ENCODE measurements at places on chromosomes 6 and 20.

DNA sequence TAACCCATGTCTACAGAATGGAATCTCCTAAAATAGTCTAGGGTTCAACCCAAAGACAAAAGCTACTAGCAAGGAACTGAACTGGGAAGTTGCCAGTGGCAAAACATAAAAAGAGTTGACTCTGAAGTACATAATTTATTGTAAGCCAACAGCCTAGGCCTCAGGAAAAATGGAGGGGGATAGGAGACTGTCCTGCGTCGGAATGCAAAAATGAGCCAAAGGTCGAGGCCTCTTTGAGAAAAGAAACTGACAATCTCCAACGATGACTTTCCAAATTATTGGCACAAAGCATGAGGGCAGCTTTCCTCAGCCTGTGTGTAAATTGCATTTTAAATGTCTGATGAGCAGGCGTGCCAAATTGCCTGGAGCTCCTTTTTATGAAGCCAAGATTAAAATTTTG is 2.1 kb downstream of the COL12A1 start:
- H3K27me3 ChIP-seq, result peaks cover 5% of the 10 kb centered on the region
- H3K4me1 ChIP-seq, result peaks cover 5% of the 10 kb centered on the region

DNA sequence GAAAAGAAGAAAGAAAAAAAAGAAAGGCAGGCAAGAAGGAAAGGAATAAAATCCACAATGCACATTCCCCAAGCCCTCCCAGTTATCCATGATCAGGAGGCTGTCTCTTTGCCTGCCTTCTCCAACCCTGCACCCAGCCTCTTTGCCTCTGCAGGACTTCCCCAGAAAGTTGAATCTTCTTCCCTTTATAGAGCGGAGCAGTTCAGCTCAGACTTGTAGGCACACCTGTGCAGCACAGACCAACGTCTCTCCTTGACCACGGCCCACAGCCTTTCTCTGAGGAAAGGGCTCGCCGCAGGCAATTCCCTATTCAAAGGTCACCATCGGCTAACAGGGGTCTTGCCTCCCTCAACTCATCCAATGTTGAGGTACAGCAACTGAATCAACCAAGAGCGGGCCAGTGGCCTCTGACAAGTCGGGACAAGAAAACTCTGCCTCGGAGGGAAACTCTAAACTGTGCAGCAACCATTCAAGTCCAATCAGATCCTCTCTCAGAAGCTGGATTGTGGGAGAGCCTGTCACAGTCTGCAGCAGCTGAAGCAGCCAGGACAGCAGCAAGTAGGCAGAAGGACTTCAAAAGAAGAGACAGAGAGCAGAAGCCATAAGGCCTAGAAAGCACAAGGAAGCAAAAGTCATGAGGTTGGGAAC is 529.2 kb upstream of the JARID2 start:
- no peaks in the 10 kb centered on the region for H3K4me1 ChIP-seq
- no peaks in the 10 kb centered on the region for H3K36me3 ChIP-seq
- H3K4me3 ChIP-seq, result no peak overlapping the region
- H3K27me3 ChIP-seq, result no peaks in the 10 kb centered on the region
- no peak overlapping the region for H3K27ac ChIP-seq
- DNase-seq, result no peak

DNA sequence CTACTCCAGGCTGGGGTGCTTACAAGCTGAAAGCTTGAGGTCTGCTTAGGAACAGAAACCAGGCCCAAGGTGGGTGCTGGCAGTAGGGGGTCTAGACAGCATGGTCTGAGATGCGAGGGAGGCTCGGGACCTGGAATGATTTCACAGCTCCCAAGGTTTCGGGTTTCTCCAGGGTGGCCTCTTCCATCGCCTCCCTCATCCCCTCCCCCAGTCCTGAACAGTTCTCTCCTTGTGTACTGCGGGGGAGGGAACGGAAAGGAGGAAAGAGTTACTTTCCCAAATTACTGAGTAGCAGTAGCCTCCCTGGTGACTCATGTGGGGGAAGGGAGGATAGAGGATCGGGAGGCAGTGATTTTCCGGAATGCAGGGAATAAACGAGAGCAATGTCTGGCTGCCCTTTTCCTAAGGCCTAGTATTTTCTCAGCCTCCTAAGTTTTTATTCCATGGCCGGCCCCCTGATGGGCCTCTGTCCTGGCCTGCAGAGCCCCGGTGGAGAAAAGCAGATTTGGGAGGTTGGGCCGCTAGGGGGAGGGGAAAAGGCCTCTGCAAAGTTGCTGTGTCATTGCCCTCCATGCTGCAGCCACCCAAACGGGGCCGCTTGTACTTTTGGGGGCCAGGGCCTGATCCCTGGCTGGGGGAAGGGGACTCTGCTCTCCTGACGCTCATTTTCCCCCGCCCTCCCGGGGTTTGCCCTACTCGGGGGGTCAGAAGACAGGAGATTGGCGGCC is 1.5 kb downstream of the BRD2 start:
- H3K36me3 ChIP-seq, result peaks cover 17% of the 10 kb centered on the region
- H3K4me3 ChIP-seq, result peak overlapping the region; percentile 100
- H3K27me3 ChIP-seq, result no peaks in the 10 kb centered on the region
- H3K27ac ChIP-seq, result peak overlapping the region; percentile 100
- H3K4me1 ChIP-seq, result peaks cover 20% of the 10 kb centered on the region

DNA sequence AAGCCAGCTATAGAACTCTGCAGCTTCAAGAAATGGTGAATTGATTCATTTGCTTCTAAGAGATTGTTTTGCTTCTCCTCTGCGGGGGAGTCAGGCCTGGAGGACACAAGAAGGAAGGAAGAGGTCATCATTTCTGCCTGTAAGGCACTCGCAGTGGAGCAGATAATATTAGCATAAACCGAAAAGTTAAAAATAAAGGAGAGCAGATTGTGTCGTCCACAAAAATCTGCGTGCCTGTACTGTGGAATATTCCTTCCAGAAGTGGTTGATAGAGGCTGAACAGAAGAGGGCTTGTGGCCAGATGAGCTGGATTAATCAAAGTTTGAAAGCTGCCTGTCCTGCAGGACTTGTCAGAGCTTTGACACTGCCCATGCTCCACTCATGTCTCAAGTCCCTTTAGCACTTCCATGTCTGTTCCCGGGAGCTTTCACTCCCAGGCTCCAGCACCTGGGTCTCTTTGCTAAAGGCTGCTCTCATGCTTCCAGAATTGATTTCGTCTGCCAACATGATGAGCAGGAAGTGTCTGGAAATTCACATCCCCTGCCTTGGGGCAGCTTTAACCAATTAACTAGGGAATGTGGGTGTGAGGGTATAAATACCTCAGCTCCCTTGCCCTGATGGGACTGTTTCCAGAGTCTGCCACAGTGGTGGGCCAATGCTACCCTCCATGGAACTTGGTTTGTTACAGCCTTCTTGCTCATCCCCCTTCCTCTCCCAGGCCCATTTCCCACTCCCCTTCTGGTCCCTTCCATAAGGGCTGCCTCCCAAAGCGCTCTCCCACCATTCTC is 65.1 kb upstream of the STX16 start:
- no peaks in the 10 kb centered on the region for H3K36me3 ChIP-seq
- no peak overlapping the region for H3K27ac ChIP-seq
- H3K4me3 ChIP-seq, result no peak overlapping the region
- DNase-seq, result no peak
- no peaks in the 10 kb centered on the region for H3K4me1 ChIP-seq
- no peaks in the 10 kb centered on the region for H3K27me3 ChIP-seq

GRCh38 chr6:15854826-15855710 is 192.2 kb upstream of the DTNBP1 start:
- H3K36me3 ChIP-seq, result no peaks in the 10 kb centered on the region
- no peak overlapping the region for H3K4me3 ChIP-seq
- no peak for DNase-seq
- H3K4me1 ChIP-seq, result no peaks in the 10 kb centered on the region

DNA sequence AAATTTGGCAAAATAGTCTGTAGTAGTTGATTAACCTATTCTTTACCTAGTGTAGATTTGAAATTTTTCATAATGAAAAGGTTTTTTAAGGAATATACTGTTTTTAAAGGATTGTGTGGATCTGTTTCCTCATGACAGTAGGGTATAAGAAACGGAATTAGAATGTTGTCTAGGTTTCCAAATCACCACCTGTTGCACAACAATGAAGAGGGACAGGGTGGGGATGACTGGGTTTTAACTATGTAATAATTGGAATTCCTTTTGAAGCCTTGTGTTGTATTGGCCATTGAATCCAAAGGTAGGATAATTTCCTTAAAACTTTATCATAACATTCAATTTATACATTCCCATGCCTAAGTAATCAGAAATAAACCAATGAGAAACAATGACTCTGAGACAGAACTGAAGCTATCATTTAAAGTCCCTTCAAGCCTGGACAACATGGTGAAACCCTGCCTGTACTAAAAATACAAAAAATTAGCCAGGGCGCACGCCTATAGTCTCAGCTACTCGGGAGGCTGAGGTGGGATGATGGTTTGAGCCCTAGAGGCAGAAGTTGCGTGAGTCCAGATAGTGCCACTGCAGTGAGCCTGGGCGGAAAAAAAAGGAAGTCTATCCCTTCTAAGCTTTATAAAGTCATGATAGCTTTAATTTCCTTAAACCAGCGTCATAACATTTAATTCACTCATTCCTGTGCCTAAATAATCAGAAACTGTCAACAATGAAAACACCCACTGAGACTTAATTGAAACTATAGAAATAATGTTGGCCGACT is 18.3 kb upstream of the SLC17A5 start:
- no peak overlapping the region for H3K27ac ChIP-seq
- H3K4me1 ChIP-seq, result no peaks in the 10 kb centered on the region
- H3K4me3 ChIP-seq, result no peak overlapping the region
- H3K36me3 ChIP-seq, result no peaks in the 10 kb centered on the region

DNA sequence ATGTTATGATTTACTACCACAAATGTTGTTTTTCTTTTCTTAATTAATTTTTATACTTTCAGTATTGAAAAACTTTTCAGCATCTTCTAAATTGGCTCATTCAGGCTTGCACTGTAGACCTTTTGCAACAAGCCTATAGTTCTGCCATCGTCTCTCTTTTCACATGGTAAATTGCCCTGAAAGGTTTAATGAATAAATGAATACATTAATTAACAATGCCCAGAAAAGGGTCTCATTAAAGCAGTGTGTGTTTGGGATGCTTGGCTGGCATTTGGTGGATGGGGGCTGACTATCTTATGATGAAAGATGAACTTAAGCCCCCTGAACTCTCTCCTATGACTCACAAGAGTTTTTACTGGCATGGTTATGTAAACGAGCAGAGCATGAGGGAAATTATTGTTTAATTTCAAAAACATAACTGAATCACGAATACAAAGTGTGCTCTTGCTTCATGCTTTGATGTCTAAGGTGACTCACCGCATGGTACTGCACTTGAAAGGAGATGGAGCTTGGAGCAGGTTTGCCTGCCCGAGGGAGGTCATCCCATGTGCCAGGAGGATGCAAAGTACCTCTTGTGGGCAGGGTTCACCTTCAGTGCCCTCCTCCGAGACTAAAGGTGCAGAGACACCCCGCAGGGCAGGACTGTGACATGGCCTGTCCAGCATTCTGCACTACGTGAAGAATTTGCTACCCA is 13.8 kb upstream of the PCK1 start:
- H3K27me3 ChIP-seq, result peaks cover 20% of the 10 kb centered on the region
- DNase-seq, result no peak
- H3K4me3 ChIP-seq, result no peak overlapping the region
- H3K4me1 ChIP-seq, result no peaks in the 10 kb centered on the region
- H3K36me3 ChIP-seq, result no peaks in the 10 kb centered on the region
- no peak overlapping the region for H3K27ac ChIP-seq

- H3K4me1 ChIP-seq, result no peaks in the 10 kb centered on the region
- no peaks in the 10 kb centered on the region for H3K36me3 ChIP-seq
- H3K27me3 ChIP-seq, result no peaks in the 10 kb centered on the region
- no peak overlapping the region for H3K27ac ChIP-seq
- H3K4me3 ChIP-seq, result no peak overlapping the region
- no peak for DNase-seq
Measured at GRCh38 chr6:166598441-166599138, 12.1 kb upstream of the RAMACL start.

- H3K4me1 ChIP-seq, result no peaks in the 10 kb centered on the region
- H3K36me3 ChIP-seq, result no peaks in the 10 kb centered on the region
- no peaks in the 10 kb centered on the region for H3K27me3 ChIP-seq
- no peak overlapping the region for H3K27ac ChIP-seq
- H3K4me3 ChIP-seq, result no peak overlapping the region
- no peak for DNase-seq
Measured at GRCh38 chr6:3764516-3765335, 13.2 kb upstream of the PXDC1 start.
